Naive thymus-derived CD8-positive, alpha-beta T cell (primary cell): ENCODE measurements at places on chromosomes 3 and 15. TPM values are rescaled to one million over a fixed set of nuclear protein-coding genes. Genes with fewer than 3 reads are reported as not detected.

Gene DUOXA2
- not detected for polyA plus RNA-seq

Gene SLC15A2
- polyA plus RNA-seq = 0.98 TPM

Gene LIPC
- polyA plus RNA-seq = 2.9 TPM

Gene STRA6
- not detected for polyA plus RNA-seq

Gene AP3B2
- polyA plus RNA-seq = 0.31 TPM

Gene CFAP100
- not detected for polyA plus RNA-seq

Gene GPR15
- polyA plus RNA-seq = 2.0 TPM

DNA sequence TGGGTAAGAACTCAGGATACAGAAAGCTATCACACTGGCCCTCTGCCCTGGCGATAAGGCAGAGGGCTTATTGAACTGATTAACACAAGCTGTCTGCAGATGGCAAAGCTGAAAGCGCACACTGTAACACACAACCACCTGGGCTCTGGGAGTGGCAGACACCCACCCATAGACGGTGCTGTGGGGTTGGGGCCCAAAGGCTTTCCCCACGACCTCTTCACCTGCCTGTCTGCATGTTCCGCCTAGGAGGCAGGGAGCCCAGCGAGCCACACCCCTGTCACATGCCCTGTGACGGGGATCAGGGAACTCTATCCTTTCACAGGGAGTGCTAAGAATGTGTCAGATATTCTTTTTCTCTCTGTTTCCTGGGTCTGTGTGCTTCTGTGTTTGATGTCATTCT lies 12.1 kb upstream of the TFG start:
- peaks cover 43% of the 10 kb centered on the region for H3K27me3 ChIP-seq
- no peak overlapping the region for H3K4me3 ChIP-seq
- no peaks in the 10 kb centered on the region for H3K4me1 ChIP-seq
- no peak for DNase-seq

DNA sequence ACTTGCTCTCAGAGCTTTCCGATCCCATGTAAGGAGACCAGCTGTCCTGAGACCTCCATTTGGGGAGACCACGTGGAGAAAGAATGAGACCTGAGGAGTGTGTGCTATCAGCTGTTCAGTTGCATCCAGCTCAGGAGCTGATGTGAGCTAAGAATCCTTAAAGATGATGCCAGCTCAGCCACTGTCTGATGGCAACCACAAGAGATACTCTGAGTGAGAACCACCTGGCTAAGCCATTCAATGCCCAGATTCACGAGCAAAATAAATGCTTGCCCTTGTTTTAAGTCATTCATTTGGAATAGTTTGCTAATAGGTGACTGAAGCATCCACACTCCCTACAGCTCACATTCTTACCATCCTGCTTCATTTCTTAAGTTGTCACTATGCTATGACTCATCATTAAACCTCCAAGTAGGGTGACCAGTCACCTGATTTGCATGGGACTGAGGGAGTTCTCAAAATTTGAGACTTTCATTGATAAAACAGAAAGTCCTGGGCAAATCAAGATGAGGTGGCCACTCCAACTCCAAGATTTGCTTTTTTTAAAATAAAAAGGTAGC lies 56.4 kb downstream of the SPTSSB start:
- H3K27ac ChIP-seq = no peak overlapping the region
- peaks cover 4% of the 10 kb centered on the region for H3K27me3 ChIP-seq
- H3K4me1 ChIP-seq = peaks cover 26% of the 10 kb centered on the region
- H3K4me3 ChIP-seq = no peak overlapping the region

- H3K4me3 ChIP-seq = no peak overlapping the region
- no peaks in the 10 kb centered on the region for H3K36me3 ChIP-seq
- no peak overlapping the region for H3K27ac ChIP-seq
Observed at GRCh38 chr3:116155841-116156240, 289.4 kb downstream of the LSAMP start.

GRCh38 chr15:88995449-88995848 lies 82.3 kb upstream of the MFGE8 start:
- H3K27me3 ChIP-seq = peaks cover 24% of the 10 kb centered on the region
- no peaks in the 10 kb centered on the region for H3K36me3 ChIP-seq
- H3K27ac ChIP-seq = no peak overlapping the region
- H3K4me3 ChIP-seq = no peak overlapping the region
- H3K4me1 ChIP-seq = no peaks in the 10 kb centered on the region

- no peak overlapping the region for H3K27ac ChIP-seq
- DNase-seq = no peak
- no peaks in the 10 kb centered on the region for H3K36me3 ChIP-seq
Observed at GRCh38 chr3:53665608-53666425, 171.4 kb downstream of the CACNA1D start.

DNA sequence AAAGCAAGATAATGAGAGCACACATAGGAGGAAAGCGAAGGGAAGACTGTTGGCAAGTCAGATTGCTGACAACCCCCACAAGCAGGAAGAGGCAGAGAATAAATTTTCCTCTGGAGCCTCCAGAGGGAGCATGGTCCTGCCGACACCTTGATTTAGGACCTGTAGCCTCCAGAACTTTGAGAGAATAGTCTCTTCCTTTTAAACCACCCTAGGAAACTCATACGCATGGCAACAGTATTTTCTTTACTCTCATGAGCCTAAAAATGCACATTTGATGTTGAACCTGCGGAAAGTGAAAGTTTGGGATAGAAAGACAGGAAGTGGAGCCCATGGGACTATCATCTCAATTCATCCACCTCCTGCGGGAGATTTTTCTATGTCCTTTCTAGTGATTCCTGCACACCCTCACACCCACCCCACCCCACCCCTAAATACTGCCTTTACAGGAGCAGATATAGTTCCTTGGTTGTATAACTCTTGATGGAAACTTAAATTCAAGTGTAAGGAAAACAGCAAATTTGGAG lies 116.7 kb upstream of the LPP start:
- H3K27me3 ChIP-seq = no peaks in the 10 kb centered on the region
- DNase-seq = no peak
- H3K36me3 ChIP-seq = peaks cover 5% of the 10 kb centered on the region
- H3K27ac ChIP-seq = no peak overlapping the region
- H3K4me1 ChIP-seq = peaks cover 2% of the 10 kb centered on the region

DNA sequence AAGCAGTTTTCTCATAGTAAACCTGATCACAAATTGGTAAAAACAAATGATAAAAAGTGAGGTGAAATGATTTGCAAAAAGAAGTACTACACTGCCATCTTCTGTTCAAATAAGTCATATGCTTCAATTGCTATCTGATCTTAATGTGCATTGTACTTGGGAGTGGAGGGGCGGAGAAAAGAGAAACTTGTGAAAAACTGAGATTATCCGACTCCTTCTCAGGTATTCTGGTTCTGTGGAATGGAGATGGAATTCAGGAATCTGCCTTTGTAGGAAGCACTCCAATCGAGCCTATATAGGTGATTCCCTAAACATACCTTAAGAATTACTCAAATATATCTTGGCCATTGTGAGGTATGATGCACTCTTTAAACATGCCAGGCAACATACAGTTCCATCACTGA lies 180.6 kb downstream of the CHL1 start:
- H3K4me1 ChIP-seq = no peaks in the 10 kb centered on the region
- H3K36me3 ChIP-seq = no peaks in the 10 kb centered on the region
- peaks cover 8% of the 10 kb centered on the region for H3K27me3 ChIP-seq

GRCh38 chr3:19248767-19249166 lies 100.5 kb downstream of the KCNH8 start:
- peaks cover 4% of the 10 kb centered on the region for H3K27me3 ChIP-seq
- H3K4me3 ChIP-seq = no peak overlapping the region
- no peak overlapping the region for H3K27ac ChIP-seq
- no peak for DNase-seq
- H3K4me1 ChIP-seq = no peaks in the 10 kb centered on the region

- no peak for DNase-seq
- H3K4me3 ChIP-seq = no peak overlapping the region
- H3K27me3 ChIP-seq = no peaks in the 10 kb centered on the region
- H3K4me1 ChIP-seq = peaks cover 2% of the 10 kb centered on the region
- peaks cover 59% of the 10 kb centered on the region for H3K36me3 ChIP-seq
Observed at GRCh38 chr3:124985349-124985748, 50.8 kb upstream of the MUC13 start.

- H3K36me3 ChIP-seq = no peaks in the 10 kb centered on the region
- no peaks in the 10 kb centered on the region for H3K27me3 ChIP-seq
- no peak for DNase-seq
- peaks cover 11% of the 10 kb centered on the region for H3K4me1 ChIP-seq
- peak overlapping the region; percentile 93 for H3K27ac ChIP-seq
Observed at GRCh38 chr3:195458316-195458717, 15.5 kb upstream of the ACAP2 start.

DNA sequence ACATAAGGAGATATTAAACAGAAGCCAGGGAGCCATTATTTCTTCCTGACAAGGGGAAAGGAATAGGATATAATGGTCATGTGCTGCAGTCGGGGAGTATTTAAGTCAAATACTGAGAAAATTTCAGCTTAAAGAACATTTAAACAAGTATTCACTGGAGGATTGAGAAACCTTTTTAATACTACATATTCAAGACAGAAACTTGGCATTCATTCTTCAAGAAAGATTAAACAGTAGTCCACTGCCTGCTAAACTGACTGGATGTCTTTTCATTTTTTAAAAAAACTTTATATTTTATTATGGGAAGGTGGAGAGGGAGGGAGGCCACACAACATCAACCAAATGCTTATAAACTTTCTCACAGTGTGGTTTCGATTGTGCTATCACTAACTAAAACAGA lies 107.4 kb upstream of the CBLB start:
- DNase-seq = no peak
- H3K27ac ChIP-seq = no peak overlapping the region
- H3K4me3 ChIP-seq = no peak overlapping the region

GRCh38 chr3:108175352-108175751 lies 46.9 kb downstream of the IFT57 start:
- H3K27me3 ChIP-seq = no peaks in the 10 kb centered on the region
- H3K36me3 ChIP-seq = no peaks in the 10 kb centered on the region
- peaks cover 26% of the 10 kb centered on the region for H3K4me1 ChIP-seq
- DNase-seq = no peak
- no peak overlapping the region for H3K27ac ChIP-seq
- no peak overlapping the region for H3K4me3 ChIP-seq

DNA sequence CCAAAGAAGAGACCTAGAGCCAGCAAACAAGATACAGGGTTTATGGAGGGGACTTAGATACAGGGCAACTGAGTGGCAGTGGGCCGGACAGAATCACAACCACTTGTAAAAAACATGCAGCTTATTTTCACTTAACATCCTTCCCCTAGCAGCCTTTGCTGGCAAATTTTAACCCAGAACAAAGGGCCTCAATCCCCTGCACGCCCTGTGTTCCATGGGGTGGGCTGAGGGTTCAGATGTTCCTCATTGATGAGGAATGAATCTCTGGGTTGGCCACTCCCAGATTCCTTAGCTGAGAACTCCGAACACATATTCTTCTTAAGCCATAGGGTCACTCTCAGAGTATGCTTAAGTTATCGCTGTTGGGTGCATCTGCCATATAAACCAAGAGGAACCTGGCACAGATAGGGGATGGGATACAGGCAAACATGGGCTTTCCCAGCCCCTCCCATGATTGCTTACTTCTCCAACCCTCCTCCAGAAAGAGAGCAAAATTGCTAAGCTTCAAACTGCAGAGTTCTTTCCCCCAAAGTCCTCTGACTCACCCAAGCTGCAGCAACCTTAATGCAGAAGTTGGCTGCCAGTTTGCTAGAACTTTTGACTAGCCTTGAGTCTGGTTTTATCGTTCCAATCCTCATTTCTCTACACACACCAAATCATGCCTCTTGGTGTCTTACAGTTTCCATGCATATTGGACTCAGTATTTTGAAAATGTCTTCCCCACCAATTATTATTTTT lies 146.9 kb downstream of the CD47 start:
- no peaks in the 10 kb centered on the region for H3K36me3 ChIP-seq
- H3K27me3 ChIP-seq = no peaks in the 10 kb centered on the region

DNA sequence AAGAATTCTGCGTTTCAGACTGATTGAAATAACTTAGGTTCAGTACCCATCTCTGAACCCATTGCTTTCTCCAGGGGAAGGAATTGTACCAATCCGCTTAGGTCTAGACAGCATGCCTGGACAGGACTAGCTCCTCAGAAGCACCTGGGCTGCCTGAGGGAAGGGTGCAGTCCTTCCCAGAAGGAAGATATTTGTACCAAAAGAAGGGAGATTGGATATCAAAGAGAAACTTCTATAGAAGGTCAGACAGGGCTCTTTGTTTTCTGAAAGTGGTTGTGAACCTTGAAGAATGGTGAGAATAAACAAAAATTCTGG lies 133.8 kb upstream of the LRTM1 start:
- no peaks in the 10 kb centered on the region for H3K36me3 ChIP-seq
- H3K4me1 ChIP-seq = no peaks in the 10 kb centered on the region
- no peaks in the 10 kb centered on the region for H3K27me3 ChIP-seq
- H3K27ac ChIP-seq = no peak overlapping the region
- no peak for DNase-seq
- no peak overlapping the region for H3K4me3 ChIP-seq

- H3K4me1 ChIP-seq = peaks cover 20% of the 10 kb centered on the region
- H3K4me3 ChIP-seq = no peak overlapping the region
- no peak overlapping the region for H3K27ac ChIP-seq
- H3K36me3 ChIP-seq = no peaks in the 10 kb centered on the region
Observed at GRCh38 chr15:69854521-69855181, 243.1 kb downstream of the TLE3 start.

DNA sequence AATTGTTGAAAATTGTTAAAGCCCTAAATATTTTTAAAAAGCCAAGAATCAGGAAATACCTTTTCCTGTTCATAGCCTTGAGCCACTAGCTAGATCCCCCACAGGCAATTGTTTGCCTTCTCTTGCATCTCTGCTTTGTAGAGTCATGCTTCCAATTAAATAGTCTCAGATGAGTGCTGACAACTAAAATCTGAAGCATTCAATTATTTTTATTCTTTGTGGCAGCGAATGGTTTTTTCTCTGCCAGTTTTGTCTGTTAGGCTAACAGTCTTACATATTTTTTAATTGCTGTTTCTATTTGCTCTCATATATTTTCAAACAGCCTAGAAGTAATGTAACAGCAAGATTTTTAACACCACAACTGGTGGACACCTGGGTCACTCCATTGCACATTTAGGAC lies 277.1 kb upstream of the GBE1 start:
- no peak for DNase-seq
- no peaks in the 10 kb centered on the region for H3K36me3 ChIP-seq
- H3K27me3 ChIP-seq = no peaks in the 10 kb centered on the region
- H3K4me1 ChIP-seq = no peaks in the 10 kb centered on the region

GRCh38 chr3:139252719-139253118 lies 91.1 kb upstream of the MRPS22 start:
- DNase-seq = no peak
- peaks cover 18% of the 10 kb centered on the region for H3K27me3 ChIP-seq
- no peak overlapping the region for H3K27ac ChIP-seq
- H3K36me3 ChIP-seq = no peaks in the 10 kb centered on the region

DNA sequence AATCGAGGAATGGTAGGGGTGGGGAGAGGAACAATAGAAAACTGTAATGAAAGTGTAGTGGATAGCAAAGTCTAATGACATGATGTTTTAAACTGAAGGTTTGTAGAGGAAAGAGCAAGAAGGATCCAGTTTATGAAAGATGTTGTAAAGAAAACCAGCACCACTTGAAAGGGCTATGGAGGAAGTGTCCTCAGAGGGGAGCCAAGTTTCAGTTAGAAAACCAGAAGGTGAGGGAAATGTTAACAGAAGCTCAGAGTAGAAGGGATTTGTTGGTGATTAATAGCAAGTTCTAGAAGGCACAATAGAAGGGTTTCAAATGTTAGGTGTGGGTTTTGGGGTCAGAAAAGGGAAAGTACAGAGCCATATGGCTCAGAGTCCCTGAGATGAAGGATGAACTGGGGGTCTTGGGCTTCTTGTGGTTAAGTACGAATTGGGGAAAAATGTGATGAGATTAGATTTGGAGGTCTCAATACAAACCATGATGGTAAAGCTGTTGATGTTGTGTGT lies 33.8 kb upstream of the LRRC58 start:
- no peaks in the 10 kb centered on the region for H3K4me1 ChIP-seq
- no peak for DNase-seq
- no peaks in the 10 kb centered on the region for H3K27me3 ChIP-seq
- no peak overlapping the region for H3K27ac ChIP-seq

GRCh38 chr3:177983320-177983719 lies 552.9 kb upstream of the KCNMB2 start:
- DNase-seq = no peak
- no peaks in the 10 kb centered on the region for H3K4me1 ChIP-seq
- H3K4me3 ChIP-seq = no peak overlapping the region
